ENCODE measurements at places on chromosomes 12 and 14.

GRCh38 chr12:30108666-30109065 lies 324.9 kb upstream of the TMTC1 start:
- DNase-seq, result no peak

DNA sequence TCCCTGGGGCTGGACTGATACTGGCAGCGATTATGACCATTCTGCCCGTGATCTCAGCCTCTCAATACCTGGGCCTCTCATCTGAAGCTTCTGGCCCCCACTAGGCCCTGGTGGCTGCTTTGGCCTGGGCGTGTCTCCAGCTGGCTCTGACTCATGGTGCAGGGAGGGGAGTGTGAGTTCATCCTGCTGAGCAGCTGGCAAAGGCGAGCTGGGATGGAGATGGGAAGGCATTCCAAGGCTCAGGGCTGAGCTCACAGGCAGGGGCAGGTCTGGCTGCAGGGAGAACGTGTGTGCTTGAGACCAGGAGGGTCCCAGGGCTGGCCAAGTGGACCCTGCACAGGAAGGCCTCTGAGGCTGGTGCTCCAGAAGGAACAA lies 221.8 kb downstream of the TMEM121 start:
- no peak for DNase-seq

GRCh38 chr14:91153360-91153759 lies 39.5 kb downstream of the DGLUCY start:
- DNase-seq, result no peak

- DNase-seq, result no peak
Observed at GRCh38 chr14:96129128-96129736, 75.4 kb upstream of the BDKRB2 start.

DNA sequence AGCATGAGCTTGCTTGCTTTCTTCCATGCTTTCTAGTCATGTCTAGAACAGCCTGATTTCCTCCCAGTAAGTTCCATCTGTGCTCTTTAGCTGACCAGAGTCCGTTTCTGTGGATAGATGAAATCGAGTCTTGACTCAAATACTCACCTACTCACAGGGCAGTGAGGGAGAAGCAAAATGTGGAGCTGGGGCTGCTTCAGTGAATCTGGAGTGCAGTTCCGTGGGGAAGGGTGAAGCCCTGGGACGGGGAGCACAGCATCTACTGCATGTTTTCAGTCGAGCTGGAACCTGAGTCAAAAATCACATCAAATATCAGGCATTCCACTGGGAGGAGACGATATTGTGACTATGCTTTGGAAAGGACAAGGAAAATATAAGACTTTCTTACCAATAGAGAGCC lies 70.3 kb upstream of the PRMT8 start:
- no peak for DNase-seq

DNA sequence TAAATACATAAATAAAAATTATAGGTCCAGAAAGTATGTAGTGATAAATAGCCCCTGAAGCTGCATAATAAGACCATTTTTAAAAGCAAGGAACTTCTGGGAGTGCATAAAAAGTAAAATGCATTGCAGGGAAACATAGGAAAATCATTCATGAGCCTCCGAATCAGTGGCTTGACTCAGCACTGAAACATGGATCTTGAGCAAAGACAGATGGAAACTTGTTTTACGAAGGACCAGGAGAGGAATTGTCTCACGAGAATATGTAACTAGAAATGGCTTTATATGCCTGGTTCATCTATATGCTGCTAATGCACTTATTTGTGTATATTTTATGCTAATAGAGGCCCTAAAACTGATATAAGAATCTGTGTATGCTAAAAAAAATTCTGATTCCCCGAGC lies 14.7 kb downstream of the TMEM30B start:
- DNase-seq, result no peak

- DNase-seq, result no peak
Observed at GRCh38 chr12:51361161-51362016, 14.9 kb upstream of the CELA1 start.

GRCh38 chr12:60278209-60278608 lies 682.4 kb downstream of the SLC16A7 start:
- DNase-seq, result no peak

DNA sequence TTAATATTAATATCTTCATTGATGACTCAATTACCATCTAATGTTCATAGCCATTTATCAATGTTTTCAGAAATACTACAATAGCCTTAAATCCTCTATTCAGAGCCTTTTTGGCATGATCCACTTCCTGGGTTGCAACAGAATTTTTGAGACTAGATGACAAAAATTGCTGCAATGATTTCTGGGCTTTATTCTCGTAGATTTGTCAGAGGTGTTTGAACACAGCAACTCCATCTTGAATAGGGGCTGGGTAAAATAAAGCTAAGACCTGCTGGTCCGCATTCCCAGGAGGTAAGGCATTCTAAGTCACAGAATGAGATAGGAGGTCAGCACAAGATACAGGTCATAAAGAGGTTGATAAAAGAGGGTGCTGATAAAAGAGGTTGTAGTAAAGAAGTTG lies 165.8 kb upstream of the CNOT2 start:
- no peak for DNase-seq

GRCh38 chr12:64569923-64570691 lies 40.2 kb upstream of the RASSF3 start:
- DNase-seq, result no peak

DNA sequence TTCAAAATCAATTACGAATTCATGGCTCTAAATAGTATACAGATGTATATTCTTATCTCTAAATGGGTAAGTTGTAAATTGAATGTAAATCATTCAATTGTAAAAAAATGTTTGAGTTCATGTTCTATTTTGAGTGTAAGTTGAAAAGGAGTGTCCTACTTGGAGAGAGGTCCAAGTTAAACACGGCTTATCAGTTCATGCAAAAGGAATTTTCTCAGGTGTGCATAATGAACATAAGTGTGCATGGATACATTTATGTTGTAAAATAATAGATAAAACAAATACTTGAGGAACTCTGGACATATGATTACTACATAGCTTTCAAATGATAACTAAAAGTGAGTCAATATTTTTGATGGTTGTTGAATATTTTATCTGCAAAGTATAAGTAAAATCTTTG lies 79.5 kb downstream of the PPFIA2 start:
- no peak for DNase-seq

DNA sequence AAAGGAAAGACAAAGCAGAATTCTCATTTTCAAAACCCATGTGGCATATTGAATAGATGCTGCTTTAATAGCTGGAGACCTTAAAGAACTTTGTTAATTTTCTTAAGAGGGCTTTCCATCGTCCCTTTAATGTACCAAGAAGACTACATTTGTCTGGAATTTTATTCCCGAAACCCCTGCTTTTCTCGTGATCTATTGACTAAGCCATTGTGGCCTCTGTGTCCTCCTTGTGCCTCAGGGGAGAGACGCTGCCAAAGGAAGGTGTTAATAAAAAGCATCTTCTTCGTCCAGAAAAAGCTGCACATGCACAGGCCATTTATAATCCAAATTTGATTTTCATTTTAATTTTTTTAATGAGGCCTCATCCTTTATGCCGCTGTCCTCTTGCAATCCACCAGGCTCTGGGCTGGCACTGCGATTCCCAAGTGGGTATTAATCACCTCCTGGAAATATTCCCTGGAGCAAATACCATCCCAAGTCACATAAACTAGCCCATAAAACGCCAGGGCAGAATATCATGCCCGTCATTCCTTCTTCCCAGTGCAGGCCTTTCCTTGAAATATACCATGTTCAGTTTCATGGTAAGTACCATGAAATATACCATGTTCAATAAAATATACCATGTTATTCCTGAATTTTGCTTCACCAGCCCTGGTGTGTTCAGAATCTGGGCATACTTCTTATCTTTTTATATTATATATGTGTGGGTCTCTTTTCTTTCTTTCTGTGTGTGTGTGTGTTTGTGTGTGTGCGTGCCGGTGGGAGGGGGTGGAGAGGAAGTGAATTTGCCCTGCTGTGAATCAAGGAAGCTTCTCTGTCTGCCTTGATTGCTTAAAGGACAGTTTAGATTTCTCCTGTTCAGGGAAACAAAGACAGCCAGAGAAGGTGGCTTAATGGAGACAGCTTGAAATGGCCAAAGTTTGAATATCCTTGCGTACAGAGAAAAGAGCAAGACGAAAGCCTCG lies 147.6 kb downstream of the PHETA1 start:
- no peak for DNase-seq

GRCh38 chr12:98513379-98514322 lies 1.7 kb upstream of the TMPO start:
- DNase-seq, result no peak

DNA sequence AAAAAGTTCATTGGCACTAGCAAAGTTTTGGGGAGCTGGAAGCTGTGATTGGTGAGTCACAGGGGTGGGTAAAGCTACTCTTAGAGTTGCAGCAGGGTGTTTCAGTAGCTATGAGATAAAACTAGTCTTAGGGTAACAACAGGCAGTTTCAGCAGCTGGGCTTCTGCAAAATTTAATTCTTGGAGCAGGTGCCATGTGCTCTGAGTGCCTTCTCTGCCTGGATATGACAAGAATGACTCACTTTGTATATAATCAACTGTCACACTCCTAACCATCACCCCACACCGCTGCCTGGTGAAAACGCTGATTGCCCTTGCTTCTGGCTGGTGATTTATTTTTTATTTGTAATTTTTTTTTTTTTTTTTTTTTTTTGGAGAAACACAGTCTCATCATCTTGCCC lies 10.5 kb upstream of the PLBD2 start:
- DNase-seq, result no peak

GRCh38 chr12:98221243-98221808 lies 294.1 kb upstream of the TMPO start:
- DNase-seq, result no peak

GRCh38 chr12:53750812-53751335 lies 905 bp downstream of the CISTR start:
- DNase-seq, result no peak

DNA sequence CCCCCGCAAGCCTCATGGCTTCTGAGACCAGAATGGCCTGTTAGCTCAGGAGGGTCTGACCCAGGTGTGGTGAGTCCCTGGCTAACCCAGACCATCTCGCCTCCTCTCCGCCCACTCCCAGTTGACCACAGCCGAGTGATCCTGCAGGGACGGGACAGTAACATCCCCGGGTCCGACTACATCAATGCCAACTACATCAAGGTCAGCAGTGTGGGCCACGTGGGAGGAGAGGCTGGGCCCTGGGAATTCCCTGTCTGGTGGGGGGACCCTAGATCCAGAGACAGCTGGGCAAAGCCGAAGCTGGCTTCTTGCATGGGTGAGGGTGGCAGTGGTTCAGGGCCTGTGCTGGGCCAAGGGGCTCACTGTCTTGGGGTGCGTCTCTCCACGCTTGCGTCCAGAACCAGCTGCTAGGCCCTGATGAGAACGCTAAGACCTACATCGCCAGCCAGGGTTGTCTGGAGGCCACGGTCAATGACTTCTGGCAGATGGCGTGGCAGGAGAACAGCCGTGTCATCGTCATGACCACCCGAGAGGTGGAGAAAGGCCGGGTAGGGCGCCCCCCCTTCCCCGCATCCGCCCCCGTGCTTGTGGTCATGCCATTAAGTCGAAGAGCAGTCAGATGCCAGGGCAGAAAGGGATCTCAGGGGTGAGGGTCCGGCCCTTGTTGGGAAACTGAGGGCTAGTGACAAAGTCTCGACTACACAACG lies 5.0 kb downstream of the PTPN6 start:
- DNase-seq, result no peak

GRCh38 chr14:90281261-90281660 lies 24.9 kb downstream of the PSMC1 start:
- DNase-seq, result no peak

DNA sequence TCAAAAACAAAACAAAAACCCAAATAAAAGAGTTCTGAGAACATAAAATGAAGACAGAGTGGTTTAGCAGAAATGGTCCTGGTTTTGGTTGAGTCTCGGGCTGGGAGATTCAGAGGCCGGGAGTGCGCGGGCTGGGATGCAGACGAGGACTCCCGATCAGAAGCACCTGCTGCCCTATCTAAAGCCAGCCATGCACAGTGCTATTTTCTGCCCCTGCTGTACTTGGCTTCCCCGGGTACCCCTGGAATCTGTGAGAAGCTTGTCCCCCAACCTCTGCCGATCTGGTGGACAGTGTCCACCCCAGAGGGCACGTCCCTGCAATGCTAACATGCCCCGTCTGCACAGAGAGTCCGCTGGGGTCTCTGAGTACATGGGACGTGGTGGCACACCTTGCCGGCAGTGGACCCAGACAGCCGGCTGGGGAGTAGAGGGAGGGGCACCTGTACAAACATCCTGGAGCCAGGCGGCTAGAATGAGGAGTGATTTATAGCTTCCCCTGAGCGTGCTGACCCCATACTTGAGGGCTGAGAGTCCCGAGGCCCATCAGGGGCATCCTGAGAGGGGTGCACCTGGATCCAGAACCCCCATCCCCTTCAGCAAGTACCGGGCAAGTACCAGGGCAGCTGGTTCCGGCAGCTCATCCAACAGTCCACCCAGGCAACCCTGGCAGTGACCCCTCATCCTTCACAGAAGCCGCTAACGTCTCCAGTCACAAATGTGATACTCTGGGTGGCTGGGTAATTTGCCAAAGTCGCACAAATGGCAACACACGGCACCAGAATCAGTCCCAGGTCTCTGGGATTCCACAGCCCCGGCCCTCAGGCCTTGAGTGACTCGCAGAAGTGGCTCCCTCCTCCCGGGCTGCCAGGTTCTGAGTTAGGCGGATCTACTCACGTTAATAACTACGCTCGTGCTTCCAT lies 37.1 kb downstream of the CHGA start:
- peak; percentile 52 for DNase-seq

- DNase-seq, result no peak
Observed at GRCh38 chr14:26216786-26217185, 381.0 kb downstream of the NOVA1 start.

DNA sequence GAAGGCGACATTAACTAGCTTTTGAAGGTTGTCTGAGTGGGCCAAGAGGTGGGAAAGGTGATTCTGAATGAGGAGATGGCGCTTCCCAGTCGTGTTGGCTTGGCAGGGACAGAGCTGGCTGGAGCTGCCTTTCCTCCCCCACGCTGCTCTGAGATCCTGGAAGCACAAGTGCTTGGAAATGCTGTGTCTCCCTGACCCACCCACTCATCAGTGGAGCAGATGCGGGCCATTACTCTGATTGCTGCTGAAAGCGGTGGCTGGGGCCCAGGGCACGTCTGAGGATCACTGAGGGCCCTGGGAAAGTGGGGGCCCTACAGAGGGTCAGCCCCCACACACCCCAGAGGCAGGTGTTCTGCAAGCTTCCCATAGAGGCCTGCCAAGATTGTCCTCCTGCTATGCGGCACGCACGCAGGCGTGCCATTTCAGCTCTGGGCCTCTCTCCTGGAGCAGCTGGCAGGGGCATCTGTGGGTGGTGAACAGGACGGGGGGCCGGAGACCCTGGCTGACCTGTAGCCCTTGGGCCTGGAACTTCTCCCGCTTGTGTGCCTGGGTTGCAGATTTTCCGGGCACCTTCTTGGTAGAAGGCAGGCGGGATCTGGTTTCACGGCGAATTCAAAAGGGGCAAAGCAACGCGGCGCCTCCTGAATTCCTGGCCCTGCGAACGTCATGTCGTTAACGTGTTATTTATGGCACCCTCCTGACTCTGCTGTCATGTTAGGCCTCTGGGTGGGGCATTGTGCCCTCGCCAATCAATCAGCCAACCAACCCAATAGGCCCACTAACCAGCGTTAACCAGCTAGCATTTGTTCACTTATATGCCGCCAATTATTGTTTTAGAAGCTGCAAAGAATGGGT lies 133.8 kb upstream of the TBX3 start:
- DNase-seq, result peak; percentile 30

GRCh38 chr14:47917344-47917954 lies 242.0 kb upstream of the MDGA2 start:
- no peak for DNase-seq

GRCh38 chr12:27383429-27384260 lies 51.0 kb downstream of the BMAL2 start:
- DNase-seq, result peak; percentile 3

Measured in NCI-H510A (cell line).